GM12878 (cell line): ENCODE measurements at places on chromosomes 2 and 18. TPM values are rescaled to one million over a fixed set of nuclear protein-coding genes. Genes with fewer than 3 reads are reported as not detected.

DNA sequence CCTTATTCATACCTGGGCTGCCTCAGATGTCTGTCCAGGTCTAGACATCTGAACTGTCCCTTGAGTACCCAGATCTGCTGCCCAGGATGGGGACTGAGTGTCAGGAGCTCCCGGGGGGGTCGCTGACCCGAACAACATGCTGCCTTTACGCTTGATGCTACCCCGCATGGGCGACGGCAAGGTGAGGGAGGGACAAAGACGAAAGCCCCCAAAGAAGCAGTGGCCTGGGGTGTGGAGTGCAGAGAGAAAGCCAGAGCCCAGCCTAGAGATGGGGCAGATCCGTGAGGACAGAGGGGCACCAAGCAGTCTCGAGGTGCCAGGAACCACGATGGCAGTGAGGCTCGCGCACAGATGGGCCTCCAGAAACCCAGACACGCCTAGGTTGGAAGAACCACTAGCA is 234.7 kb downstream of the ATAD2B start:
- no peaks in the 10 kb centered on the region for H3K27me3 ChIP-seq
- H3K4me1 ChIP-seq = no peaks in the 10 kb centered on the region
- H3K27ac ChIP-seq = no peak overlapping the region
- no peak for DNase-seq
- no peak overlapping the region for H3K4me3 ChIP-seq

The WDR54 gene
- total RNA-seq = 64.8 and 66.0 TPM in 2 replicates

DNA sequence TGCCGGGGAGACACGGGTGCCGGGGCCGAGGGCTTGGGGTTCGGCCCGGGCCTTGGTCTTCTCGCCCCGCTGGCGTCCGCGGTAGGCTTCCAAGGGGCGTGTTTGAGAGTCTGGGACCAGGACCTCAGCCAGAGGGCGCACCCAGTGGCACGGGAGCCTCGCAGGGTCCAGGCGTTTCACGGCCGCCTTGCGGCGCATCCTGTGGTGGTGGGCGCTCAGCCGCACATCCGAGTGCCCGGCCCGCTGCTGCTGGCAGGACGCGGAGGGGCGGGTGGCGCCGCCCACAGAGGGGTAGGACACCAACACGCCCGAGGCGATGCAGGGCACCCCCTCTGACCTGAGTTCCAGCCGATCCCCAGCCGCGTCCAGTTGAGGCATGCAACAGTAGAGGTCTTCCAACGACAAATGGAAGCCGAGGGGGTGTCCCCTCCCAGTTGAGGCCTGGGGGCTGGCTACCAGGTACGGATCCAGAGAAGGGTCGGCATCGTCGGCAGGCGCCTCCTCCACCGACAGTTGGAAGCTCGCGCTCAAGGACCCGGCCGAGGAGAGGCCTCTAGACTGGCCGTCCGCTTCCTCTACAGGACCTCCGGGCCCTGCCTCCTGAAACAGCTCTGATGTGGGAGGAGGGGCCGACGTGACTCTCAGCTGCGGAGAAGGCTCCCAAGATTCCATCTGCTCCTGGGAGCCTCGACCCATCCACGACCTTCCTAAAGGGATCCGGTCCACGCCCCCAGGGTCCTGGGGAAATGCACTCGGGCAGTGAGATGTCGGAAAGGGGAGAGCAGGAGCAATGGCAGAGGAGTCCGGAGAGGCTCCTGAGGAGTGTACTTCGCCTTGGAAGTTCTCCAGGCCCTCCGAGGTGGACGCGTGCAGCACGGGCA is 6.3 kb downstream of the C2orf81 start:
- no peaks in the 10 kb centered on the region for H3K36me3 ChIP-seq
- DNase-seq = no peak
- H3K27me3 ChIP-seq = no peaks in the 10 kb centered on the region
- H3K27ac ChIP-seq = no peak overlapping the region
- peaks cover 42% of the 10 kb centered on the region for H3K4me1 ChIP-seq

DNA sequence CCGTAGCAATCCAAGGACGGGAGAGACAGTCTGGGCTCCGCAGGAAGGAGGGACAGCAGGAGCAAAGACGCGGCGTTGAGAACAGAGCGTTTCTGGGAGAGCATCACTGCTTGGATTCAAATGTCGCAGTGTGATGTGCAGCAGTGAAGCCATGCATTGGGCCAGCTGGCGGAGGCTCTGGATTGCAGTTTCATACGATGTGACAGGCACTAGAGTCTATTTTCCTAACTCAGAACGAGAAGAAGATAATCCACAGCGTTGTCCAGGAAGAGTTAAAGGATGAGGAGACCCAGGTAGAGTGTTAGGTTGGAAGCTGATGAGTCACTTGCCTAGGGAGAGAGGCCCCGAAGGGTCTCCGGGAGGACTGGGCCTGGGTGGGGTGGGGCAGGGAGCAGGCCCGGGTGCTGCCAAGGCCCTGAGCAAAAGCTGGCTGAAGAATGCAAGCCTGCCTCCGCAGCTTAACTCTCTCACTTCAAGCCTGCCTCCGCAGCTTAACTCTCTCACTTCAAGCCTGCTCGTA is 17.7 kb upstream of the SEMA4C start:
- no peak overlapping the region for H3K4me3 ChIP-seq
- no peaks in the 10 kb centered on the region for H3K36me3 ChIP-seq
- no peak for DNase-seq
- H3K27ac ChIP-seq = no peak overlapping the region

DNA sequence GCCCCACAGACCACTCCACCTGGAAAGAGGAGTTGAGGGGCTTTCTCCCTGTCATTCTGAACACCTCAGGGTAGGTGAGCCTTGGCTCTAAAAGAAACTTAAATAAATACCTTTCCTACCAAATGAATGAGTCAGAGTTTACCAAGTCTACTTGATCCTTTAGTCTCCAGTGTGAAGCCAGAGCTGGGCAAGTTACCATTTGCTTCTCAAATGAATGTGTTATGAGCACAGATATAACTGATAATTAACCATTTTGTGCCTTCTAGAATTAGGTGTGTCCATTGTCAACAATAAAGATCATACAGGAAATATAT is 347.7 kb downstream of the KIAA1328 start:
- DNase-seq = no peak
- no peak overlapping the region for H3K27ac ChIP-seq
- no peaks in the 10 kb centered on the region for H3K36me3 ChIP-seq
- H3K4me3 ChIP-seq = no peak overlapping the region
- H3K4me1 ChIP-seq = no peaks in the 10 kb centered on the region
- H3K27me3 ChIP-seq = no peaks in the 10 kb centered on the region
